CD4-positive, alpha-beta T cell treated with Interleukin-4 for 4 hours (primary cell): ENCODE measurements at places on chromosomes 5 and 9.

DNA sequence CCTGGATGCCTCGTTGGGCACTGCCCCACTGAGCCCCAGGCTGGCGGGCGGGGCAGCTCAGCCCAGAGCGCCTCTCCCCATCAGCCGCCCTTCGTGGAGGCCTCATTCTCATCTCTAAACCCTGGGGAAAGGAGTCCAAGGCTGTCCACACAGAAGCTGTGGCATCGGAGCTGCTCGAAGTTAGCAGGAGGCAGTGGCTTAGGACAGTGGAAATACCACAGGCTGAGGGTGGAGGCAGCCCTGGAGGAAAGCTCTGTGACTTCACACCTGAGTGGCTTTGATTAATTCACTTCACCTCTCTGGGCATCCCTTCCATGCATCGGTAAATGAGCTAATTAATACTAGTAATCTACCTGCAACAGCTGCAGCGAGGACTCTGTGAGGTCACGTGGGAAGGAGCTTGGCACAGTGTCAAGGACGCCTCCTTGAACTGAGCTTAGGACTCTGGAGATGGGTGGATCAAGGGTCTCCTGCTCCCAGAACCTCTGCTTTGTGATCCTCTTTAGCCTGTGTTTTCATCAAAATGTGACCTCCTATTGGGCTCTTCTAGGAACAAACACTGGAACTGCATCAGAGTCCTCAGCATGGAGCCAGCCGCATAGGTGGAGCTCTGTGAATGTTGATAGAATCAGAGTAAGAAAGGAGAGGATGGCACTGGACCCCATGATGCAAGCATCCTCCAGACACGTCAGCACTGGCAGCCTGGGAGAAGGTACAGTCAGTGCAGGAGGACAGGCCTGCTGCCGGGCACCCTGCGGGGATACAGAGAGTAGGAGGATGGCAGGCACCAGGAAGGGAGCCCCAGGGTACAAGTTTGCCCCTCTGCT is 842 bp upstream of the ANGPTL2 start:
- DNase-seq = no peak

DNA sequence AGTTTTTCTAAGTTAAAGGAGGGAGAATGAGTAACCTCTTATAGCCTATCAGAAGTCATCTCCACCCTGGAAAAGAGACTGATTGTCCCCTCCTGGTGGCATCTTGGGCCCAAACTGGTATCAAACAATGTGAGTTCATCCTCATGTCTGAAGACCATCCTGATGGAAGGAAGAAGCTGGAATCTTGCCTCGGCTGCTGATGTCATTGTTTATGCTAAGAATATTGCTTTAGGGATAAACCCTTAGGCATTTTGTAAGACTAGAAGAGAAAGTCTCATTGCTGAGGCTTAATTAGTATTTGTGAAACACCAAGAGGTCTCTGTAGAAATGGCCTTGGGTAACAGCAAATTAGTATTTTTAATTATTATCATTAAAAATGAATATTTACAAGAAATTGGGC is 65.7 kb upstream of the KCNN2 start:
- no peak for DNase-seq

DNA sequence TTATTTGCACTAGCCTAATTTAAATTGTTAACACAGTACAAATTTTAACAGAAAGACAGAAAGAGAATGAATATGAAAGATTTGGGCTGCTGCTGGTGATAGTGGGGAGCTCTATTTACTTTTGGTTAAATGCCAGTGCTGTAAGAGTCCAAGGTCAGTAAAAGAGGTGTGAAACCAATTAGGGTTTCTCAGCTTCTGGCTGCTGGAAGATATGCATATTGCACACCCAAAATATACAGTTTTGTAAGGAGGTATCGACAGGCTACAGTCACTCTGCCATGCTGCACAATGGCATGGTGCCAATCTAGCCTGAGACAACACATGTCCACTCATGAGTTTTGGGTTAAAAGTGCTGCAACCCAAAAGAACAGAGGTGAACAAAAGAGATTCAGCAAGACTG is 79.3 kb downstream of the PPP2R2B start:
- DNase-seq = peak; percentile 4

DNA sequence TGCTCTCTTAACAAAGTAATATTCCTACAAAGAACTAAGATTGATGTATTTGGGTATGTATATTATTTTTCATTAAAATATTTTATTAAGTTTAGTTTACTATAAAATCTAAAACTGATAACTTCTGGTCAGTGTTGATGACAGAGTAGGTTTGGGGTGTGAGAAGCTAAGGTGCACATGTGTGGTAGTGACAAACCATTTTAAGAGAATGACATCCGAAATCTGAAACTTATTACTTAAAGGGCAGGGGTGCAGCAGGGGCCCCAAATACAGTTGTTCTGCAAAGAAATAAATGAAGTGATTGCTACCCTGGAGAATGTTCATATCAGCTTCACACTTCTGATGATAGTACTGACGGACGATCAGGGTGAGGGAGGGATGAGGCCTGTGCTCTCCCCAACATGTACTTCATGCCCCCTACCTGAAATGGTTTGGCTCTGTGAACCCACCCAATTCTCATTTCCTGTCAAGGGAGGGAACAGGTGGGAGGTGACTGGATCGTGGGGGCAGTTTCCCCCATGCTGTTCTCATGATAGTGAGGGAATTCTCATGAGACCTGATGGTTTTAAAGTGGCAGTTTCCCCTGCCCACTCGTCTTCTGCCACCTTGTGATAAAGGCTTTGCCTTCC is 125.3 kb upstream of the RFX3 start:
- no peak for DNase-seq

DNA sequence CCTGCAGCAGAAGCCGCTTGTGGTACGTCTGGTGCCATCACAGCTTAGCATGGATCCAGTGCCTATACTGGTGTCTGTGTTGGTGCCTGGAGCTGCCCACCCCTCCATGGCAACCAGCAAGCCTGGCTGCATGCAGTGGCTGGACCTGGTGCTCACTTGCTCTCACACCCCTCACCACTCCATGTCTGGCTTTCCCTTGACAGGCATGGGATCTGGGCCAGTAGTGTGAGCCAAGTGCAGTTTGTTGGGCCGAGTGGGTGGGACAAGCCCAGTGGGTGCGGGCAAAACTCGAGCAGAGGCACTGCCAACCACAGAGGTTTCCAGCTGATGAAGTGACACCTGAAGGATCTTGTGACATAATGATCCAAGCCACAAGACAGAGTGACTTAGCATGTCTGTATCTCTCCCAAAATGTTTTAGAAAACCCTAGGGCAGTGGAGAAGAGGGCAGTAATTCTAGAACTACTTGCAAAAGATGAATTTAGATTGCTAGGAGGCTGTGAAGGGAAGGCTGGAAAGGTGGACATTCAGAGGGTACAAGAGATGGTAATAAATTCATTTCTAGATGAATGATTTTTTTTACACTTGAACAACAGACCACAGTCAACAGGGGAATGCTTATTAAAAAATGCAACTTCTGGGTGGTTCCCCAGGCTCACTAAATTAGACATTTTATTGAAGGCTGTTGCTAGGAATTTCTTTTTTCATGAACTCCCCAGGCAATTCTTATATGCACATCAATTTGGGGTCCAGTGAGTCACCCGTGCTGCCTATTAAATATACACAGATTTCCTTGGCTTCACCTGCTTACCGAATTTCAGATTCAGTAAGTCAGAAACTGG is 660.3 kb downstream of the TLR4 start:
- no peak for DNase-seq

DNA sequence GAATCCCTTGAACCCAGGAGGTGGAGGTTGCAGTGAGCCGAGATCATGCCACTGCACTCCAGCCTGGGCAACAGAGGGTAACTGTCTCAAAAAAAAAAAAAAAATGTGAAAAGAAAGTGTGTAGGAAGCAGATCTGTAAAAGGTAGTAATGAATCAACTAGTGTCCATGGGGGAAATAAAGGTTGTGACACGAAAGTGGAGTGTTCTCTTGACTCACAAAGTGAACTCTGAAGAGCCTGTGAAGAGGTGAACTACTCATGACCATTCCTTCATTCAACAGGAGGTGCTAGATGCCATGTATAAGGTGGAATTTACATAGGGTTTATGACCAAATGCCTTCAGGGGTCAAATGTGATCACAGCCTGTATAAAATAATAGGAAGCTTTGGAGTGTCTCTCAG is 12.8 kb downstream of the IQGAP2 start:
- DNase-seq = no peak

- peak; percentile 37 for DNase-seq
Observed at GRCh38 chr5:76736679-76737556, 21.0 kb downstream of the F2R start.

DNA sequence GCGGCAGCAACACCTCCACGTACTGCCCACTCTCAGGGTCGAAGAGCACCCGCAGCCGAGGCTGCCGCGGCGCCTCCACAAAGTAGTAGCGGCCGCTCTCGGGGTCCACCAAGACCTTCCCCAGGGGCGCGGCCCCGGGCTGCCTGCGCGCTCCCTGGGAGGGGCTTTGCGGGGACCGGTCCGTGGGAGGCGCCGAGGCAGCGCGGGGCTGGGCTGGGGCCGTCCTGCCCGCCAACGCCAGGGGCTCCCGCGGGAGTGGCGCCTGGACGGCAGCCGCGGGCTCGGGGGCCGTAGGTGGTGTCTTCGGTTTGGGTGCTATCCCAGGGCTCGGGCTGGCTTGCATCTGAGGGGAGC is 2.6 kb upstream of the MZB1 start:
- no peak for DNase-seq

DNA sequence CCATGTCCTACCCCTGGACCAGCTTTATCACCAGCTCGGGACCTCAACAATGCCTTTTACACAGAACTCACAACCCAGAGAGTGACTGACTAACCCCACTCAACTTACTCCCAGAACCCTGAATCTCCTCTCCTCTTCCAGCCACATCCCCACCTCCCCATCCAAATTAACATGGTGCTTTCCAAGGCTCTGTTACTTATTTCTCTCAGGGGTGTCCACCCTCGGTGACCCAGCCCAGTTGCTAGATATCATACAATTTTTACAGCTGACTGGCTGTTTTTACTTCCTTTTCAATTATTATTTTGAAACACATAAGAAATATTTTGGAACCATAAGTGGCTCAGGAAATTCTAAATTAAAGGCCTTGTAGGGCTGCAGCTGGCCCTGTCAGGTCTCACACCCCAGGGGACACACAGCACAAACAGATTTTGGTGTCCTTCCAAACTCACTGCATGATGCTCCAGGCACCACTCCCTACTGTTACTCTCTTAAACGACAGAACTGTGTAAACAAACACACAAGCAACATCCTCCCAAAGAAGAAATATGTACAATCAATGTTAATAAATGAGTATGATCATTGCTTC is 180.6 kb downstream of the ADAMTS12 start:
- DNase-seq = no peak

GRCh38 chr9:89525446-89526374 is 27.8 kb upstream of the SEMA4D start:
- DNase-seq = no peak

DNA sequence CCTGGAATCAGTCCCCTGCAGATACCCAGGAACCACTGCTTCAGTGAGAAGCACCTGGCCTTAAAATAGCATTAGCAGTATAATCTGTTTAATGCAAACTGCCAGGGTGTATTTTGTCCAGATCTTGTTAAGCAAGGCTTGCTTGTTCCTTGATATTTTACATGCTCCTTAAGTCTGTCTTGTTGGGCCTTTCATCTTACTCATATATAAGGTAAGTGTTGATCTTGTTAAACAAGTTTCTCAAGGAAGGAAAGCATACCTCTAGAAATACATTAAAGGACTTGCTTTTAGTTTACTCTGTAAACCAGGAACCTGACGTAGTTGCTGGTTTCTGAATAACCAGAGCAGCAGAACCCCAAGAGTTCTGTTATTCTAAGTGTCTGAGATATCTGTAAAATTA is 13.7 kb downstream of the HSPA4 start:
- DNase-seq = no peak

DNA sequence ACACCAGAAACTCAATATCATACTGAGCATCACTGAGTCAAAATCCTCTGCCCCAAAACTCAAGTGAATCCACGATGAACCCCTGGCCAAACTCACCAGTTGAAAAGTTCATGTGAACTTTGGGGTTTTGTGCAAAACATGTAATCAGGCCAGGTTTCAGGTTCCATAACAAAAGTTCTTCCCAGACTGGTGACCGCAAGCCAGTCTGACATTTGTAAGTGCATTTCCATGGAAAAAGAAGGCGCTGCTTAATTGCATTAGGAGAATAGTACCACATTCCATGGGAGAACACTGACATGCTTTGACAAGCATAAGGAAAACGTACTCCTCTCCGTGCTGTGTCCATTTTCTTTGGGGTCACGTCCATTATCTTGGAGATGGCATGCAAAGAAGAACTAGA is 567.0 kb downstream of the BNC2 start:
- no peak for DNase-seq

DNA sequence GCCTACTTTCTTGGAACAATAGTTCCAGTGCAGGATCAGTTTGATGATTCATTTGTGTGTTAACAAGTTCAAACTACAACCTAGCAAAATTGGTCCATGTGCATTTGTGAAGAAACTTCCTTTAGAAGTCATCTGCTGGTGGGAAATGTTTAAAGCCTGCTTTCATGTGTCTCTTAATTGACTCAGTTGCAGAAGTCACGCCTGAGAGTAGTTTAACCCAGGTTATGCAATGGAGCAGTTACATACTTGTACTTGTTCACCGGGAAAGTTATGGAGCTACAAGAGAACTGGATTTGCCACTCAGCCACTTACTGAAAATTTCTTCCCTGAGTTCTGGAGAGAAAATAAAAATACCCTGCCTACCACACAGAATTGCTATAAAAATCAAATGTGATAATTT is 1397.8 kb downstream of the PTPRD start:
- no peak for DNase-seq

DNA sequence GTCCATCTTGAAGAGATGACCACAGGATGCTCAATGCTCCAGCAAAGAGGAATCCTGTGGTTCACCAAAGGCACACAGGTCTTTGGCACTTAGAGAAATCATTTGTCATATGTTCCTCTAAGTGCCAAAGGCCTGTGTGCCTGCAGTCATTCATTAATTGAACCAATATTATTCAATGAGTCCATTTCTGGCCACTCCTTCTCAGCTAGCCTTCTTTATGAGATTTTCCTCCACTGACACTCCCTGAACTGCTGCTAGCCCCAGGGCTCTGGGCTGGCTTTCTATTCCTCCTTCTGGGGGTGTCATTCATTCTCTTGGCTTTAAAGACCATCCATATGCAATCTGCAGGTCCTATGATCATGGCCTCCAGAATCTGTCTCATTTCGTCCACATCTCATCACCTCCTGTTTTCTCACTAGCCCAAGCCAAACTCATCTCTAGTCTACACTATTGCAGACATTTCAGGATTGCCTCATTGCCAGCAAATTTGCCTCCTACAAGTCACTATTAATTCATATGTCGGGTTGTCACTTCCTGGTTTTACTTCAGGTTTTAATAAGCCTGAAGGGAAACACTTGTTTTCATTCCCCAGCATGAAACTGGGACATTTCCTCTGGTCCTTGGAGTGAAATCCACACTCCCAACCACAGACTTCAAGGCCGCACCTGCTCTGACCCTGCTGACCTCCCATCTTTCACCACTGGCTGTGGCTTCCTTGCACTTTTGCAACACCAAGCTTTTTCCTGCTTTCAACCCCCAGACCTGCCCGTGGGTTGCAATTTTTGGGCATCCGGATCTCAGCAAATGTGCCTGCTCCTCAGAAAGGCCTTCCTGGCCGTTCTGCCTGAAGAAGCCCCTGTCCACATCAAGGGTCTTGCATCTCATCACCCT is 35.1 kb downstream of the KCNIP1 start:
- no peak for DNase-seq
